SJSA1 (cell line): ENCODE measurements at places on chromosomes 12 and 14. TPM values are rescaled to one million over a fixed set of nuclear protein-coding genes. Genes with fewer than 3 reads are reported as not detected.

Gene TNFAIP2
- total RNA-seq, result 28.4 and 43.0 TPM in 2 replicates

Gene BATF
- total RNA-seq, result not detected in 2 replicates

Gene RPS6KL1
- total RNA-seq, result not detected in 2 replicates

Gene FAM90A1
- total RNA-seq, result not detected in 2 replicates

Gene PDE3A
- total RNA-seq, result 0.13 TPM in 1 of 2 replicates, not detected in the other

Gene ADGRD1
- 1.0 TPM in 1 of 2 replicates, not detected in the other for total RNA-seq

Gene PABPN1
- total RNA-seq, result 76.2 and 93.4 TPM in 2 replicates

Gene SAMD15
- total RNA-seq, result 0.19 and 0.82 TPM in 2 replicates

Gene IRAK3
- total RNA-seq, result not detected in 2 replicates

Gene MYF6
- not detected in 2 replicates for total RNA-seq

Gene NUAK1
- total RNA-seq, result 48.9 and 60.6 TPM in 2 replicates

Gene SLC22A17
- total RNA-seq, result 1.7 and 3.2 TPM in 2 replicates

Gene SLCO1B1
- total RNA-seq, result not detected in 2 replicates

Gene E2F7
- total RNA-seq, result 11.6 and 22.1 TPM in 2 replicates

Gene ARMH4
- total RNA-seq, result 0.29 TPM in 1 of 2 replicates, not detected in the other

Gene HOXC4
- total RNA-seq, result 1.4 and 2.2 TPM in 2 replicates

Gene DPPA3
- not detected in 2 replicates for total RNA-seq

Gene FOXG1
- not detected in 2 replicates for total RNA-seq

Gene ZFP36L1
- 11.0 and 22.0 TPM in 2 replicates for total RNA-seq

Gene AHNAK2
- total RNA-seq, result 4.3 and 8.9 TPM in 2 replicates
